Activated naive CD4-positive, alpha-beta T cell treated with anti-CD3 and anti-CD28 coated beads for 36 hours (primary cell): ENCODE measurements at places on chromosomes 16 and 17. TPM values are rescaled to one million over a fixed set of nuclear protein-coding genes. Genes with fewer than 3 reads are reported as not detected.

MARVELD3 gene
- total RNA-seq: not detected

- no peak for DNase-seq
Measured at GRCh38 chr16:69037373-69038160, 67.9 kb upstream of the HAS3 start.

DHX58 gene
- total RNA-seq: 46.3 TPM

DNA sequence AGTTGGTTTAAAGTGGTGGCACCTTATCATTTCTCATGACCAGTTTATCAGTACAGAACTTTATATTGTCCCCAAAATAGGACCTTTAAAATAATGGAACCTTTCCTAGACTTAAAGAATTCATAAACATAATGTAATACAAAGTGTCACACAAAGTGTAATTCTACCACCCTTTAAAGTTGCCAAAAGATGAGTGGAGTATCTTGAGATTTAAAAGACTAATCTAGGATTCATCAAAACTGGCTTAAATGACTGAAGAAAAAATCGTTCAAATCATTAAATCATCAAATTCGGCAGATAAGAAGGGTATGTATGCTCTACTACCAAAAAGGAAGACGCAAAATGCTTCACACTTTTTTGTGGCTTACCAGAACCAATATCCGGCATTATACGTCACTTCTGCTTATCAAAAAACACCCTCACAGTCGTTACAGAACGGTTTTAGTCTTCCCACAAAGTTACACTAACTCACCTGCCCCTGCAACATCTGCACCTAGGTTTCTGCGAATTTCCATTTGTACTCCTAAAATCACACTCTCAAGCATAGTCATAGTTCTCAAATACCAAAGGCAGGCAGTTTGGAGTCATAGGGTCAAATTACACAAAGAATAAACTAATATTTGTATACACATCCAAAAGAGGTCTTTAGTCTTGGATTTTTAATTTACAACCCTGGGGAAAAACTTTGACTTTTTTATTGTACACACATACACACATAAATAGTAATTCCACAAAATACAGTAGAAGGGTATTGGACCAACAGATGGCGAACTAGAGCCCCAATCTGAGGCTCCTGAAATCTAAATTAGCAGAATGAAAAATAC is 1.4 kb upstream of the KANSL1 start:
- peak; percentile 80 for DNase-seq

- no peak for DNase-seq
Measured at GRCh38 chr16:14444979-14445810, 184.9 kb downstream of the PARN start.

- peak; percentile 90 for DNase-seq
Measured at GRCh38 chr17:82030470-82031302, 792 bp upstream of the RAC3 start.

DNA sequence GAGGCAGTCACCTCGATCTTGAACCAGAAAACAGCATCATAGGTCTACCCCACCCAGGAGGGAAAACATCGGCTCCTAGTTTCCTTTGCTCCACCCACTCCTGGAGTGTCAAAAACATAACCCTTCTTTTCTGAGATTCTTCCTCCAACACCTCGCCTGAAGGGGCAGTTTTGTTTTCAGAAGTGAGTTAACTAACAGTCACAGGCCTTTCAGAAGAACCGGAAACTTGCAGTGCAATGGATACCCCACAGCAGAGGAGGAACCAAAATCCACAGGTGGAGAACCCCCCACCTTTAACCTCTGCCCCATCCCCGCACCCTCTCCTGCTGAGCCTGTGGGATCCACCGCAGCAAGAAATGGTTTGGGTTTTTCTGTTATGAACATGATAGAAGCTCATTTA is 7.8 kb upstream of the TEX2 start:
- DNase-seq: peak; percentile 33
